ENCODE measurements at places on chromosomes 1 and 21.

DNA sequence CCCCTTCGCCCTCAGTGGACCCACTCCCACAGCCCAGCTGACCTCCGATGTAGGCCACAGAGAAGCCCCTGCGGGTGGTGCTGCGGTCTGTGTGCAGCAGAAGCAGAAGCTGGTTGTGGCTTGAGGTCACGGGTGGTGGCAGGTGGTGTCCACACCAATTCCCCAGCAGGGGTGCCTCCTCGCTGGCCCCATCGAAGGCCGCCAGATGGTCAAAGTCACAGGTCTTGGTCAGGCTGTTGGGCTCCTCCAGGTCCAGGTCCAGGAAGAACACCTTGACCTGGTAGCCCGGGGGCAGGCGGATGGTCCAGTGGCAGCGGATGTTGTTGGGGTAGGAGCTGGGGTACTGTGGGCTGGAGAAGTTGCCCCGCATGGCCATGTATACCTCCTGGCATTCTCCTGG is 13.1 kb downstream of the CDCP2 start:
- DNase-seq, result no peak

DNA sequence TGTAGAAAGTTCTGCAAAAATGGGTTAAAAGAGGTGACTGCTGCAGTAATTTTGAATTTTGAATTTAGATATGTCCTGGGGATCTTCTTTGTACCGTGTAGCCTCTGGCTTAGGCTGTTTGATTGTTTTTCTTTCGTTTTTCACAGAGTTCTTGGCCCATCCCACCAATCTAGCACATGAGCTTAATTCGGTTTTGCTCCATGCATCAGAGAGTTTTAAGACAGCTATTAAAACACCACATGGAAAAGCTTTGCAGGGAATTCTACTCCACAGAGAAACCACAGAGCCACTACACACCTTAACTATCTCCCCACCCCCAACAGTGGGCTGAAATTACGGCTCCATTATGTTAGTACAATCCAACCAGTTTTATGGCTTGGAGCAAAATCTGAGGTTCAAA is 25.5 kb downstream of the SPAG17 start:
- no peak for DNase-seq

DNA sequence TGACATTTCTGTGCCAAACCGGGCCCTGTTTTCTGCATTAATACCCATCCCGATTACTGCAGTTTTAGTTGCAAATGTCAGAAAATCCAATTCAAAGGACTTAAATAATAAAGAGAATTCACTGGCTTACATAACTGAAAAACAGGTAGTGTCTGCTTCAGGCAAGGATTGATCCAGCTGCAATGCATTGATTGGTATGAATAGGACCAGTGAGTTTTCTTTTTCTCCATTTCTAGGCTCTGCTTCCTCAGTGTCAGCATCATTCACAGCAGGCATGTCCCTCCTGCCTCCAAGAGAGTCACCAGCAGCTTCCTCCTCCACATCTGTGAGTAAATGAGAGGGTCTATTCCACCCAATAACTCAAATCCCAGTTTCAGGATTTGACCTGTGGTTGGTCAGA is 33.7 kb upstream of the ACTL8 start:
- DNase-seq, result no peak

DNA sequence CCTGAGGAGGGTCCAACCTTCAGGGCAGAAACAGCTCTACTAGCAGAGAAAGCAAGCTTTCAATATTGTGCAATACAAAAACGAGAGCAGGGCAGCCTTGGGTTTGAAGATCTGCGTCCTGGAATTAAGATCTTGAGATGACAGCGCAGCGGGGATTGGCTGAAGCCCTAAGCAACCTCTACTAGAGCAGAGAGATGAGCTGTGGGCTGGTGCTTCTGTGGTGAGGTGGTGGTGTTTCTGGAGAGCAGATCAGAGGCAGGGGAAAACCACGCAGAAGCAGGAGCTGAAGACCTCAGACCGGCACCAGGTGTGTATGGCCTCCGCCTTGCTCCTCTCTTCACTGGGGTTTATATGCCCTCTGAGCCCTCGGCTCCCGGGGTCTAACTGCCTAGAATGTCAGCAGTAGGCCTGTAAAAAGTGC is 12.5 kb downstream of the TRAF3IP3 start:
- DNase-seq, result no peak

GRCh38 chr1:185312361-185313138 is 4.5 kb downstream of the IVNS1ABP start:
- DNase-seq, result no peak

- DNase-seq, result no peak
Measured at GRCh38 chr1:153598309-153599172, 14.4 kb downstream of the S100A16 start.

- DNase-seq, result no peak
Measured at GRCh38 chr1:8966606-8967005, 20.9 kb downstream of the CA6 start.

- DNase-seq, result no peak
Measured at GRCh38 chr1:225980005-225980836, 18.9 kb downstream of the SDE2 start.

GRCh38 chr1:32716312-32717148 is 14.0 kb upstream of the SYNC start:
- DNase-seq, result peak; percentile 63

DNA sequence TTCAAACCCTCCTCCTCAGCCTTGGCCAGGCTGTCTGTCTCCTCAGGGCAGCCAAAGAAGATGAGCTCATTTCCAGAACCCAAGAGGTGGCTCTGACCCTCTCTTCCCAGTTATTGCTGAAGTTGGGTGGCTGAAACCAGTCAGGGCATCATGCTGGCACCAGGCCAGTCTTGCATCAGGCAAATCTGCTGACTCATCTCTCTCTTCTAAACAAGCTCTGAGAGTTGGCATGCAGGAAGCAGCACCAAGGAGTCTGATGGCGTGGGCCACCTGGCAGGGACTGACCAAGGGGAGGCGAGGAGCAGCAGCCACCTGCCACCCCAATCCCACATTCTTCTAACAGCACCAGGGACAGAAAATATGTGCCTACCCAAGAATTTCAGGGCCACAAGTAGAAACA is 104.8 kb upstream of the ATP1A1 start:
- no peak for DNase-seq

DNA sequence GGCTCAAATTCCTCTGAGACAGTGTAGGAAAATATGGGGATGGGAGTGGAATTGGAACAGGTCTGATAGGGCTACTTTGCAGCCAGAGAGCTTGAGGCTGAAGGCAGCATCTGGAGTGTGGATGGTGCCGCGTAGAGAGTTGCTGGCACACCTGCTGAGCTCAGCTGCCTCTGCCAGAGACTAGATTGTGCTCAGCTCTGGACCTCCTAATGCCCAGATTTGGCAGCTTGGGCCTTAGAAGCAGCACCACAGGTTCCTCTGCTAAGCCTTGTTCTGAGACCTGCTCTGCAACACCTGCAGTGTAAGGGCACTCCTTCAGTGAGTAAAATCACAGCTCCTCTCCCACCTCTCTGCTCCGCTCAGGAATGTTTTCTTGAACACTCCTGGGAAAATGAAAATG is 23.3 kb downstream of the ACOT11 start:
- no peak for DNase-seq

DNA sequence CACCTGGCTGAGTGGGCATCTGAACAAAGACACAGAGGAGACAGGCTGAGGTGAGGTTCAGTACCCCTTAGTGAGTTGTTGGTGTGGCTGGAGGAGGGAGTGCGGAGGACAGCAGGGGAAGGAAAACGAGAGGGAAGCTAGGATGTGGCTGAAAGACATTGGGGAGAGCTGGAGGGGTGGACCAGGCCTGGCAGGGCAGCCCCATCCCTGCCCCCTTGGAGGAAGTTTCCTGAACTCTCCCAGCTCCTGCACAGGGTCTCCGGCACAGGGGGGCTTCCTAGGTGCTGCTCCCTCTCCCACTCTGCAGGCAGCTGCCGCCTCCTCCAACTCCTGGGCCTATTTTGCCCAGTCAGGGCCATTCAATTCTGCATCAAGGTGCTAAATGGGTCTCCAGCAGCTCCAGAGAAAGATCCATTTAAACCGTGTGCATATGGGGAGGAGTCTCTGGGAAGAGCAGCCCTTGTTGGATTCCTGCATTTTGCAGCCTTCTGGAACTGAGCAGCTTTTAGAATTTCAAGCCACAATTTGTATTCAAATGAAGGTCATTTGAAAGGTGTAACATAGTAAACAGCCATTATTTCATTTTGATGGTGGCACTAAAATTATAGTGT is 193.9 kb downstream of the CAMTA1 start:
- no peak for DNase-seq

- no peak for DNase-seq
Measured at GRCh38 chr1:108556066-108556465, 3.8 kb upstream of the EEIG2 start.

DNA sequence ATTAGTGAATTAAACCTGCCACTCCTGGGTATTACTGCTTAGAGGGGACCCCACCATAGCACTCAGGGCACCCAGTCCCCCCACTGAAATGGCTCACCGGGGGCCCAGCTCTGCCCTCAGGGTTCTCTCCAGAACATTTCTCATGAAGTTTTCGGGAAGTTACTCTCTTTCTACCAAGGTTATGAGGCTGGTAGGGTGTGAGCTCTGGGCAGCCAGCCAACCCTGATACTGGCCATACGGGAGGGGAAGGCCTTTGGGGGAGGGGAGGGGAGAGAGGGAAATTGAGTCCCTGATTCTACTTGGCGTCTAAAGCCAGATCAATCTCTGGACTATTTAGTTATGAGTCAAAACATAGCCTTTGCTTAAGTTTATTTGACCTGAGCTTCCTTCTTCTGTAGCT is 12.9 kb upstream of the PDE9A start:
- no peak for DNase-seq

DNA sequence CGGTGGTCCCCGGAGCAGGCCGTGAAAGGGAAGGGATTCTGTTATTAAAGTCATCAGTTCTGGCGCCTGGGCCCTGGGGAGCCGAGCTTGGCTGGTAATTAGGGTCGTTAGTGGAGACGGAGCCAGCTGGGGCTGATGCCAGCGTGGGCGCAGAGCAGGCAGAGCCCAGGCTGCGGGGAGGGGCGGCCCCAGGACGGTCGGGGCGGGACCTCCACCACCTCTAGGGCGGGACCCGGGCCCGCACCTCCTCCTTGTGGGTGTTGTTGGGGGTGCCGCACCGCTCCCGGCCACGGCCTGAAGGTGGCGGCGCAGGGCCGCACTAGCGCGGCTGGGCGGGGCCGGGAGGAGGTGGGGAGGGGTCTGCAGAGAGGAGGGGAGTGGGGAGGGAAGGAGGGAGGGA is 470.6 kb downstream of the PTPRU start:
- DNase-seq, result peak; percentile 61

- DNase-seq, result no peak
Measured at GRCh38 chr1:44616284-44616990, 57.8 kb downstream of the TMEM53 start.

GRCh38 chr21:33901412-33902288 is 14.0 kb downstream of the ATP5PO start:
- DNase-seq, result no peak

- no peak for DNase-seq
Measured at GRCh38 chr21:39503123-39503762, 51.5 kb downstream of the SH3BGR start.

DNA sequence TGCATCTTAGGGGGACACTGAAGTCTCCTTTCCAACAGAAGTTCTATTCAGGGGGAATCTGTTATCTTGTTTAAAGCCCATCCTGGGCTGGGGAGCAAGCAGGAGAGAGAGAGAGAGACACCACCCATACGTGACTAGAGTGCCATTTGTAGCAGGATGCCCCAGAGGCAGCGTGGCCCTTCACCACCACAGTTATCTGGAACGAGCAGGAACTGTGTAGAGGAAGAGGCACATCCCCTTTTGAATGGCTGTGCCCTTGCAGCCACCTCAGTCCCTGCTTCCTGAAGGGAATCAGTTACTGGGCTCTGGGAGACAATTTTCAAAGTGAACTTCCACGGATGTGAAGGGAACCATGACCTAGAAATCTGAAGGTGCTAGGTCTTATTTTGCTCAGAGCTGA is 19.4 kb upstream of the LAMTOR5 start:
- DNase-seq, result no peak

DNA sequence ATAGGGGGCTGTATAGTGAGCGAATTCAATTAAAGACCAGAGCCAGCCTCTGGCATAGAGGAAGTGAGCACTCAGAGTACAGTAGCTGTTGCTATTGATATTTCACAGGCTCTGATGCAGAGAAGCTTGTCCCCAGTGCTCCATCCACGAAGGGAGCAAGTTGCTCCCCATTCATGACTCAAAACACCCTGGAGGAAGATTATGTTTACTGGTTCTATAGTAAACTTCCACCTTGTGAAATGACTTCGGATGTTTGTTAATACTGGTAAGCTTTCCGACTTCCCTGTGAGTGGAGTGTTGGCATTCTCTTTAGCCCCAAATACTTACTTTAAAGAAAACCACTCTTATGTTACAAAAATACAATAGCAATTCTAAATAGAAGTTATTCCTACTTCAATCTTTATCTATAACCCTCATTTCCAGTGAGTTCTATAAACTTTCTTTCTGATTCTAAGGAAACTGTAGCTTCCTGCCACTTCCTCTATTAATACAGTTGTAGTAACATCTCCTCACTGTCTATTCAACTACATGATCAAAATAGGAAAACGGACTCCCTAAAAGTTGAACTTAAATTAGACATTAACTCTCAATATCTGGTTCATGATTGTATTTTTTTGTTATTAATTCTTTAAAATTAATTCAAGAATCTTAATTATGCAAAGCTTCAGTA is 46.4 kb downstream of the ZNF281 start:
- DNase-seq, result no peak
